ENCODE measurements at places on chromosomes 16 and 17. TPM values are rescaled to one million over a fixed set of nuclear protein-coding genes. Genes with fewer than 3 reads are reported as not detected.

DNA sequence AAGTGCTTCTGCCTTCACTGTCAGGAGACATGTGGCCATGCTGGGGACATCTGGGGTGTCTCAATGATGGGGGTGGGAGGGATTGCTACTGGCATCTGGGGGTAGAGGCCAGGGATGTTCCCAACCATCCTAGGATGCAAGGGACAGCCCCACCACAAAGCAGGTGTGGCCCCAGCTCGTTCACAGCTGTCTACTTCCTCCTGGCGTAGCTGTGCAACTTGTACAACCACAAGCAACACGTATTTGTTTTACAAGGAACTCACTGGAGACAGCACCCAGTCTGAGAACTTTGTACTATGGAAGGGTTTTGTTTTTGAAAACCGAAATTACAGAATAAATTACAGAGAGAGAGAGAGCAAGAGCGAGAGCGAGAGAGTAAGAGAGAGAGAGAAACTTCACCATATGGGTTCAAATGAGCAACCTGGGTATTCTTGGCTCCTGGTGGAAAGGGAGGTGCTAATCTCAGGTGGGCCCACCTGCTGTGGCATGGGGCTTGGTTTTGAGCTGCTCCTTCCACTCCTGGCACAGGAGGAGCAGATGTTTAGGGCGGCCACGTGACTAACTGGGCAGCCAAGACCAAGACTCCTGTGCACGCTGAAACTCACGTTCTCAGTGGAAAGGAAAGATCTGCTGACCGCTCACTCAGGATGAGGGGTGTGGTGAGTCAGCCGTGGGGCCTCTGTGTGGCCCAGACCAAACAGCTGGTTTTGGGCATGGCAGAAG lies 17.5 kb upstream of the TNFRSF13B start:
- DNase-seq = no peak

DNA sequence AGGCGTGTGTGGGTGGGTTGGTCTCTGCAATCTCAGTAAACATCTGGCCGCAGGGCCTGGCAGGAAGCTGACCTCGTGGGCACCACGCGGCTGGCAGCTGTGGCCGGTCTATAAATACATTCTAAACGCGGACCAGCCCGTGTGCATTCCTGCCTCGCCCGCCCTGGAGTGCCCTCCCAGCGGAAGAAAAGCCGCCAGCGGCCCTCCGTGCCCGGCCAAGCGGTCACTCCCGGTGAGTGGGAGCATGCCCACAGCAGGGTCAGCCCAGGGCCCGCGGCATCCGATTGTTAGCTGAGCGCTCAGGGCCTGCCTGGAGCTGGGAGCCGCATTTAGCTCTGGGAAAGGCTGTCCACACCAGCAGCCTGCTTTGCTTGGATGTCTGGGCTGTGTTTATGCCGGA lies 10.3 kb downstream of the ZNF469 start:
- no peak for DNase-seq

DNA sequence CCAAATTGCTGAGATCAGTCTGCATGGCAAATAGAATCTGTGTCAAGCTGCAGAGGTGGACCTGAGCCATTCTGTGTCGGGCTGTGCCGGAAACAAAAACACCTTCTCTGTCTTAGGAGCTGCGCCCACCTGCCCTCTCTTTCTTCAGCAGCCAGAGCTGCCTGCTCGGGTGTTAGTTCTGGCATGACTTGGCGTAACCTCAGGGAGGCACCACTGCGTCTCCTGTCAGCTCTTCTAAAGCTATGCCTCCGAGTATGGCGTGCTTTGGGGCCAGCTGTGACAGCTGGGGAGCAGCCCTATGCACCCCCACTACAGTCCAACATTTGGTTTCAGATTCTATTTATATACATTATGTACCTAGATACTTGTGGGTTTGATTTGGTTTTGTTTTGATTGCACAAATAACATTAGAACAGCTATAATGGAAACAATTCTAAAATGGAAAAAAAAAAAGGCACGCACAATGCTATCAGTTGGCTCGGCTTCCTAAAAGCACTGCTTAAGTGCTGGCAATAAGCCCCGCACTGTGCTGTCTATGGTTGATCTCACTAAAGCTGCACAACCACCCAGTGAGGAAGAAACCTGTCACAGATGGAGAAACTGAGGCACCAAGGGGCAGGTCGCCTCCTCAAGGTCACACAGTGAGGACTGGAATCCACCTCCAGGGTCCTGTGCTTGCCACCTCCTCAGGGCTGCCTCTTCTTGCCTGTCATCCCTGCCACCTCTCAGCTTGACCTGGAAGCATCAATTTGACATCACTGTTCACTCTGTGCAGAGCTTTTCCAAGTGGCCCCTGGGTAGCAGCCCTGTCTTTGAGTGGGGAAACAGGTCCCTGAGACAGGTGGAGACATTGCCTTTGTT lies 18.7 kb upstream of the ADGRG1 start:
- peak; percentile 73 for DNase-seq

The NTN3 gene
- not detected for total RNA-seq

The SF3B3 gene
- 308 TPM for total RNA-seq

GRCh38 chr17:4221899-4222659 lies 41.7 kb downstream of the ANKFY1 start:
- DNase-seq = no peak
